Suprapubic skin (tissue), 4 donors: ENCODE measurements at places on chromosomes 13 and 19. TPM values are rescaled to one million over a fixed set of nuclear protein-coding genes. Genes with fewer than 3 reads are reported as not detected.

GRCh38 chr19:40605216-40605971 lies 4.2 kb downstream of the LTBP4 start:
- H3K4me1 ChIP-seq = peaks cover 90% of the 10 kb centered on the region
- peak; percentile 90 for DNase-seq
- H3K27me3 ChIP-seq = no peaks in the 10 kb centered on the region
- H3K27ac ChIP-seq = peak overlapping the region; percentile 92
- peak overlapping the region; percentile 64 for H3K4me3 ChIP-seq

- H3K27ac ChIP-seq = no peak overlapping the region
- H3K27me3 ChIP-seq = no peaks in the 10 kb centered on the region
These were observed 17.5 kb upstream of the EHD2 start for GRCh38 chr19:47695533-47696262.

DNA sequence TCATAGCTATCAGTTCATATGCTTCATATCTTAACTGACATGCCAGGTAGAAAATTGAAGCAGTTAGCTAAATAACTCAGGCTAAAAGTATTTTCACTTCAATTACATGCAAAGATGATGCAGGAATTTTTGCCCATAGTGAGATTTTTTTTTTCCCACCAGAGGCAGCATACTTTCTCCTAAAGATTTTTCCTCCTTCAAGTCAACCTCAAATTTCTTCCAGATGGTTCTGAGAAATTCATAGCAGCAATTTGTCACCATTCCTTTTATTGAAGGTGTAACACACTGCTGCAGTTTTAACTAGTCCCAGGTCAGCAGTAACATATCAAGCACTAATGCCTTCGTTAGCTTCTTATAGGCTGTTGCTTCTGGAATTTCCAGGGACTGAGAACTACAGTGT lies 141.9 kb downstream of the SUCLA2 start:
- H3K27me3 ChIP-seq = no peaks in the 10 kb centered on the region
- H3K36me3 ChIP-seq = no peaks in the 10 kb centered on the region
- H3K27ac ChIP-seq = no peak overlapping the region
- no peaks in the 10 kb centered on the region for H3K4me1 ChIP-seq
- DNase-seq = no peak
- no peak overlapping the region for H3K4me3 ChIP-seq

DNA sequence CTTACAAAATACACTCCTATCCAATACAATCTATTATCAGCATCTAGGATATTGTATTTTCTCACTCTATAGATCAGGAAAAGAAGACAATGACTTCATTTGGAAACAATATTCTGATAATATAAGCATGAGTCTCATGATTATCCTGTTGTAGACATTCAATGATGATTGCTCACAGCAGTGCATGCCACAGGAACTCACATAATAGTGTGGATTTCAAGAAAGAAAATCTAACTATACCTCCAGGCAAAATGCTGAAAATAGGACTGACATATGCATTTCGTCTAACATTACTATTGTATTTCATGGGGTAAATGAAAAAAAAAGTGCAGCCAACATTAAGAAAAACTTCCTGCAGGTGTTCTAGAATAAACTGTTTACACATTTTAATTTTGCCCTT lies 122.6 kb downstream of the POSTN start:
- H3K4me3 ChIP-seq = no peak overlapping the region
- no peaks in the 10 kb centered on the region for H3K4me1 ChIP-seq
- no peaks in the 10 kb centered on the region for H3K36me3 ChIP-seq
- DNase-seq = no peak
- no peaks in the 10 kb centered on the region for H3K27me3 ChIP-seq

DNA sequence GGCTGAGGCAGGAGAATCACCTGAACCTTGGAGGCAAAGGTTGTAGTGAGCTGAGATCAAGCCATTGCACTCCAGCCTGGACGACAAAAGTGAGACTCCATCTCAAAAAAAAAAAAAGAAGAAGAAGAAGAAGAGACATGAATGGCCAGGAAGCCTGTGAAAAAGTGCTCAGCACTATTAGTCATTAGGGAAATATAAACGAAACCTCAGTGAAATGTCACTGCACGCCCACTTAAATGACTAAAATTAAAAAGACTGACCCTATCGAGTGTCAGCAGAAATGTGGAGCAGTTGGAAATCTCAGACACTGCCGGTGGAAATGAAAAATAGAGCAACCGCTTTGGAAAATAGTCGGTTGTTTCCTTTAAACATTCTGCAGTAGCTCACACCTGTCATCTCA lies 5.5 kb upstream of the TYROBP start:
- H3K27ac ChIP-seq = no peak overlapping the region
- H3K4me1 ChIP-seq = peaks cover 5% of the 10 kb centered on the region
- no peaks in the 10 kb centered on the region for H3K27me3 ChIP-seq

DNA sequence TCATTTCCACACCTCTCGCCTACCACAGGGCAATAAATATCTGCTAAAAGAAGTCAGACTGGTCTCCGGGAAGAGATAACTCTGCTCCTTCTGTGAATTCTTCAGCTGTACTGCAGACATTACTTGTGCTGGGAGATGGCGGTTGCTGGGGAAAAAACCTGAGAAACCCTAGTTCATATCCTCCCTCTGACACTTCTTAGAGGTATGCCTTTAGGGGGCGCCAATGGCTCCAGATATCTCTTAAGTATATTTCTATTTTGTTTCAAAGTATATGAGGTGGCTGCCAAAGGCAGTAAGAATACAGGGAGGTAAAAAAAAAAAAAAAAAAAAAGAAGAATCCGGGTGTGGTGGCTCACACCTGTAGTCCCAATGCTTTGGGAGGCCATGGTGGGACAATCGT lies 175.2 kb downstream of the PAN3 start:
- no peak overlapping the region for H3K27ac ChIP-seq
- DNase-seq = no peak
- no peaks in the 10 kb centered on the region for H3K36me3 ChIP-seq
- no peak overlapping the region for H3K4me3 ChIP-seq
- H3K4me1 ChIP-seq = no peaks in the 10 kb centered on the region
- no peaks in the 10 kb centered on the region for H3K27me3 ChIP-seq

GRCh38 chr13:55359067-55359466 lies 1781.7 kb upstream of the PRR20A start:
- H3K4me3 ChIP-seq = no peak overlapping the region
- no peaks in the 10 kb centered on the region for H3K36me3 ChIP-seq
- no peaks in the 10 kb centered on the region for H3K27me3 ChIP-seq
- no peak overlapping the region for H3K27ac ChIP-seq

The IRF3 gene
- total RNA-seq = 61.3 TPM
